Tibial nerve (tissue), 4 donors: ENCODE measurements at places on chromosomes 7 and 10.

DNA sequence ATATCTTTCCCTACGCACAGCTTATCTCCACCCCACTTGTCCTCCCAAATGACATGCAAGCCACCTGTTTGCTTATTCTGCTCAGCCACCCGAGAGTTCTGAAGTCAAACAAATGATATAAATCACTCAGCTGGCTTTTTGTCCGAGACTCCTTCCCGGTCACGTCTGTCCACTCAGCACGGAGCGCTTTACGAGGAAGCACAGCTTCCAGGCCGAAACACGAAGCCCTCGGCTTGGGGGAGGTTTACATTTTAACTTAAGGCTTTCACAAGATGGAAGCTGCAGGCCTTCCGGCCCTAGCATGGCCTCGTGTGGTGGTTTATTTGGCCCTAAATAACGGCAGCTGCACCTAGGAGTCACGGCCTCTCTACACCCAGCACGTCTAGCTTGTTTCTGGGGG is 60.1 kb upstream of the GNA12 start:
- DNase-seq, result no peak

- no peak for DNase-seq
Measured at GRCh38 chr10:118980135-118980865, 49.2 kb upstream of the NANOS1 start.

- DNase-seq, result no peak
Measured at GRCh38 chr7:3578399-3578798, 277.3 kb downstream of the SDK1 start.

DNA sequence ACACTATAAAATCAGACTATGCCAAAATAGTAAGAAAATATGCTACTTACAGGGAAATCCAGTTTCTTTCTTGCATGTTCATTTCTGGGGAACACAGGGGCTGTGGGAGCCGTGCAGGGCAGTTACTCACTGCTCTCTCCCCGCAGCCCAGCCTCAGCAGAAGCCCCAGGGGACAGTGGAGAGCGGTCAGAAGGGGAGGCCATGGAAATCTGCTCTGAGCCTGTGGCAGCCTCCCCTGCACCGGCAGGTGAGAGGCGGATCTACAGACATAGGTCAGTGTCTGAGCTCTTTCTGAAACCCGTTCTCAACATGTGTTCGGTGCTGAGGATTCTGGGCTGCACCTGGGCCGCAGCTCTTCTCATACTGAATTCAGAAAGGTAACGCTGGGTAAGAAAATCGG is 2.9 kb downstream of the ZNF511 start:
- DNase-seq, result no peak

DNA sequence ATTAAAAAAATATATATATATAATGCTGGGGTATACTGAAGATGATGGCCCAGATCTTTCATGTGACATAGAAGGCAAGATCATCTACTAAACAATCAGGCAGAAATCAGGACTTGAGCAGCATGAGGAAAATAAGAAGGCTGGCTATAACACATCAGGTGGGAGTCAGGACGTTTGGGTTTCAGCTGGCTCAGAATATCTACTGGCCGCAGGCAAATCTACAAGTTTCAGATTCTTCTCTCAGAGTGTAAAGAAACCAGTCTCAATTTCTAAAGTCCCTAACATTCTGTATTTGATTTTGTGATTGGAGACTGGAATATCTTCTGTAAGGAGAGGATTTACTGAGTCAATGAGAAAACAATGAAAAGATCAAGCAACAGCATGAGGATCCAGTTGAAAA is 37.7 kb upstream of the FAM3C start:
- DNase-seq, result no peak
